ENCODE measurements at places on chromosomes 3 and 15.
A peak's percentile ranks its signal among the peaks of the same experiment; 100 is the strongest.

GRCh38 chr3:155890671-155891190 lies 20.3 kb downstream of the GMPS start:
- DNase-seq: no peak

GRCh38 chr3:119945291-119945690 lies 149.0 kb downstream of the GSK3B start:
- no peak for DNase-seq

- no peak for DNase-seq
Measured at GRCh38 chr15:89396723-89397652, 62.4 kb upstream of the POLG start.

- no peak for DNase-seq
Measured at GRCh38 chr15:89230277-89230676, 8.9 kb upstream of the RLBP1 start.

DNA sequence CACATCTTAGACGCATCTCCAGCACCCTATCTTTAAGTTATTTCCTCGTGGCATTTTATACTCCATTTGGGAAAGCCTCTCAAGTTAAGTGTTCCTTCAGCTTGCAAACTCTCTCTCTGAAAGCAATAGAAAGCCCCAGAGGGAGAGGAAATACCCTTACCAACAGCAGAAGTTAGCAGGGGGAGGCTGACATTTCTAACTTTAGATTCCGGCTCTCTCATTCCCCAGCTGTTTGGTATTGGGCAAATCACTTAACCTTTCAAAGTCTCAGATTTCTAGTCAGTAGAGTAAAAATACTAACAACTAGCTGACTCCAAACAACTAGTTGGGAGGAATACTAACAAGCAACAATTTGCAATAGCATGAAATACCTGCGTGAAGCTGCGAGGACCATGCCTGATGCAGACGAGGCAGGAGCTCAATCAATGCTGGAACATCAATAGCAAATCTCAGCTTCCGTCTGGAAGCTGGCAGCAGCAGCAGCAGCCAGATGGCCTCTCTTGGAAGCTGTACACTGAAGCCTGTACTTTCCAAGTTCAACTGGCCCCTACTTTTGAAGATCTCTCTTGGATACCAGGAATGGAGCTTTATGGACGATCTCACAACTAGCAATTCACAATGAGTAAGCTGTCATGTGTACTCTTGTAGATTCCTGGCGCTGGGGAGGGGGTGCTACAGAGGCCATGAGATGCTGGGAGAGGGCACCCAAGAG lies 47.8 kb downstream of the THBS1 start:
- DNase-seq: no peak

GRCh38 chr3:164194842-164195241 lies 883.5 kb downstream of the SI start:
- DNase-seq: no peak

- DNase-seq: no peak
Measured at GRCh38 chr3:119974656-119975055, 119.6 kb downstream of the GSK3B start.

DNA sequence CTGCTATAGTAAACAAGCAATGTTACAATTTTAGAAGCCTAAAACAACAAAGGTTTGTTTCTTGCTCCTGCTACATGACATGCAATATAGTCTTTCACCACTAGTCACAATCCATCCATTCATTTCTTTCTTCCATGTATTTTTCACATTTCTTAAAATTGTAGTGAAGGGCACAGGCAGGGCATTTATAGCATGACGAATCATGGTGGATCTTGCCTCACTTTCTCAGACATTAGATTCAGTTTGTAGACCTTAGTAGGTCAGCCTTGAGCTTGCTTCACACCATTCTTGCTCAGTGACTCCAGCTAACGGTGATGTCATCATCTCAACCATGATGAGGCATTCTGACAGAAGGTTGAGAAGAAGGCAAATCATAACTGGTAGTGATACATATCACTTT lies 546.8 kb downstream of the TBL1XR1 start:
- no peak for DNase-seq

DNA sequence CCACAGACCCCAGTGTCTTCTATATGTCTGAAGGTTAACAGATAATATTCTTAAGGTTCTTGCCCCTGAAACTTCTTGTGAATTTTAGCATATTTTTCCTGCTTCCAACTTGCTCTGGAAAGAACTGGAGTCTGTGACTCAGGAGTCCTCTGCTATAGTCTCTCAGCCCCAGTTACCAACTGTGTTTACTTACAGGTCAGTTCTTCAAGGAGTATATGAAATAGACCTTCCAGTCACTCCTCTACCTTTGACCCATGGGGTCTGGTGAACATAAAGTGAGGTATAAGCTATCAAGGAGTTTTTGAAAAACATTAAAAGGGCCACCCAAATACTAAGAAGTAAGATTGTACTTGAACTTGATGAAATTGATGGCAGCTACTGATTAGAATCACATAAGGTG lies 139.2 kb upstream of the ROPN1 start:
- DNase-seq: no peak

DNA sequence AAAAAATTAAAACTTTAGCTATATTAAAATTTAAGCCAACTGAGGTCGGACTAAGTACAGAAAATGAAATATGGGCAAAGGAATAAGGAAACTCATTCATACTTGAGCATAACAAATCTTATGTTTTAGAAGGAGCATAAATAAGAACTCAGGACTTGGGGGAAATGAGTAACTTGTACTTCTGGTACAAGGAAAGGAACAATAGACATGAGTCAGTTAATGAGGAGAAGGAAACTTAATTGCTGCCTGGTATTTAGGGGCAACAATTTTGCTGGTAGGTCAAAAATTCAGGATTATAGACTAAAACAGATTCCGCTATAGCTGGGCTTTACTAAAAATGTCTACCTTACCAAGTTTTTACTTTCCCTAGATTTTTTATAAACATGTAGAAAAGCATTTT lies 113.1 kb downstream of the MYO5A start:
- DNase-seq: no peak

DNA sequence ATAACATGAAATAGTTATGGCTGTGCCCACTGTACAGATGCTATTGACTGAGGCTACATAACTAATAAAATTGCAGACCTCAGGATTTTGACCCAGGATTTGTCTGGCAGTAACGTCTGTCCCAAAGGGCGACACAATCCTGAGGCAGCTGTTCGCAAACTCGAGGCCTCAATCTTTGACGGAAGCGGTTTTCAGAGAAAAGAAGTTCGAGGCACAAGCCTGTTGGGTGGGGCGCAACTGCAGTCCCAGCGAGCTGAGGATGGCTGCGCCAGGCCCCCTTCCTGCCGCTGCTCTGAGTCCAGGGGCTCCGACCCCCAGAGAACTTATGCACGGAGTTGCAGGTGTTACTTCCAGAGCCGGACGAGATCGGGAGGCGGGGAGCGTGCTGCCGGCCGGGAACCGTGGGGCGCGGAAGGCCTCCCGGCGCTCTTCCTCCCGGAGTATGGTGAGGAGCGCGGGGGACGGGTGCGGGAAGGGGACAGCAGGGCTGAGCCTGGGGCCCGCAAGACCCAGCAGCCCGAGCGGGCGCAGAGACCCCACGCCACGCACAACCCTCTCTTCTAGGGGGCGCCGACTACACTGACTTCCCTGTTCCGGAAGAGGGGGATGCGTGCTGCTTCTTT lies at the start of gene PARP15:
PARP15 (plus strand) TSS at position 242 of the 623 bp plus-strand sequence; CDS start at position 260, 18 bp downstream.
- no peak for DNase-seq

DNA sequence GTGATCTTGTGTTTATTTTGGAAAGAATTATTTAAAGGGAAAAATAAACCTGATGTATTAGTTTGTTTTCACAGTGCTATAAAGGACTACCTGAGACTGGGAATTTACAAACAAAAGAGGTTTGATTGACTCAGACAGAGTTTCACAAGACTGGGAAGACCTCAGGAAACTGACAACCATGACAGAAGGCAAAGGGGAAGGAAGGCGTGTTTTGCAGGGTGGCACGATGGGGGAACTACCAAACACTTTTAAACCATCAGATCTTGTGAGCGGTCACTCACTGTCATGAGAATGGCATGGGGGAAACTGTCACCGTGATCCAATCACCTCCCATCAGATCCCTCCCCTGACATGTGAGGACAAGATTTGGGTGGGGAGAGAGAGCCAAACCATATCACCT lies 87.0 kb downstream of the TP63 start:
- DNase-seq: no peak

DNA sequence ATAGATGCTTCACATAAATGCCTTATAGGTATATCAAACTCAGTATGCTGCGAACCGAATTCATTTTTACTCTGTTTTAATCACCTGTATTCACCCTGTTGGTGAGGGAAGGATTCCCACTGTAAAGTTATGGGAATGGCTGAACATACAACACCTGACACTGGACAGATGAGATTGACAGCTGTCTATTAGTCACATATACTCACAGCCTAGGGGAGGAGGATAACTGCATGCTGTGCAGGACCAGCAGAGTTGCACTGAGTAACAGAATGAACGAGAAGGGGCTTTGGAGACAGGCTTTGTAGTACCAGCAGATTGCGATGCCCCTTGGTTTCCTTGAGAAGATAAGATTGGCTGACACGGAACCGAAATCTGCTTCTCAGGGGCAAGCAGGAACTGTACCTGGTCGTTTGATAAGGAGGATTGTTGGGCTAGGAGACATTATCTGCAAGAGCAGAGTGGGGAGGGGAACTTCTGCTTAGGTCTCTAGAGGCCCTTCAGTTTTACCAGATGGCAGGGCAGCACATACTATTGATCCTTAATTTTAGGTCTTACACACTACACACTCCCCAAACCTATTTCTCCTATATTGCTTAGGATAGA lies 43.5 kb upstream of the SLC22A13 start:
- DNase-seq: no peak

- no peak for DNase-seq
Measured at GRCh38 chr3:8875836-8876235, 87.4 kb downstream of the RAD18 start.

DNA sequence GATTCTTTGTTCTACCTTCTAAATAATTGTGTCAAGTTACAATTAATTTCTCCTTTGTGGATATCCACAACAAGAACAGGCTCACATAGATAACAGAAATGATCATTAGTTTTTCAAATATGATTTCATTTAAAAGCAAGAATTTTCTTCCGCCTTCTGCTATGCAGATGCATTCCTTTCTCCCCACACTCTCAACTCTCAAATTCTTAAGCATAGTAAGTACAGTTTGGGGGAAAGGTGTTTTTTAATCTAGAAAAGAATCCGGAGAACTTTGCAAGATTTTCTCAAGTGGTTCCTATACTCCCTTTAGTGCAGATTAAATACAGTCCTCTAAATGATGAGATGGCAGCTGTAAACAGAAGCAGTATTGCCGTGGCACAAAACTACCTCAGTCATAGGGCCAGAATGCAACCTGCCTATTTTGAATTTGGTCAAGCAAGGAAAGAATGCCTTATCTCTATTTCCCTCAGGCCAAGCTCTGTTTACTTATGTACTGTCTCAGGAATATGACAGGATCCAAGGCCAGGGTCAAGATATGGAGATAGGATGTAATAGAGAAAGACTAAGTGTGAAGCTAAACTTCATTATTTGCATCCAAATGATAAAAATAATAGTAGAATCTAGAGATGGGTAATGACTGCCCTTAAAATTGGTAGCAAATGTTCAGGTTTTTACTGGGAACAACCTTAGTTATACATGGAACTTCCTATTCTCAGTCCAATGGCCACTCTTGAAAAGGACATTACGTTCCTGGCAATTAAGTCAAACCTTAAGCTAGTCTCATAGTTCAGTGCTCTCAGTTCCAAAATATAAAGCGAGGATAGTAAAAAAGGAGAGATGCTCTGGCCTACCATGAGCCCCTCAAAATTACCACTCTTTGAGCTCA lies 77.3 kb upstream of the PHLDB2 start:
- no peak for DNase-seq

- DNase-seq: no peak
Measured at GRCh38 chr3:57559526-57559925, 3.5 kb downstream of the PDE12 start.

GRCh38 chr3:171956181-171956683 lies 83.1 kb upstream of the FNDC3B start:
- no peak for DNase-seq

GRCh38 chr3:13139471-13140065 lies 66.3 kb upstream of the IQSEC1 start:
- no peak for DNase-seq

GRCh38 chr15:39789736-39790135 lies 7.1 kb upstream of the FSIP1 start:
- no peak for DNase-seq

DNA sequence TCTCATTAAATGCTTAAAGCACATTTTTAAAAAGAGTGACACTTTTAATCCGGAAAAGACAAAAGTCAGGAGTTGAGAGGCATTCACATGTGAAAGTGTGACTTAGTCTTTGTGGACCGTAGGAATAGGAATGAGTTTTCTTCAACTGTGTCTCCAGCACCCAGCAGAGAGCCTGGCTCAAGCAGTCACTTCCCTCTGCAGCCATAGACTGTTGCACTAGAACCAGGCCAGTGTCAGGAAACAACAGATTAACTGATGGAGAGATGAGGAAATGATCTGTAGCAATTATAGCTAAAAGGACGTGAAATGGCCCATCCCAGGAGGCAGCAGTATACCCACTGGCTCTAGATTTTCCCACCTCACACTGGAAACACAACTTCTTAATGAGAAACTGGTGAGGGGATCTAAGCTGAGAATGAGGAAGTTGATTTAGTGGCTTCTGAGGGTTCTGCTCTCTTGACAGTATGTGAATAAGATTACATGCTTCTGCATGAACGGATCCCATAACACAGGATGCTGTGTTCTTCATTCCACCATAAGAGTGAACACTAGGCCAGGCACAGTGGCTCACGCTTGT lies 19.8 kb downstream of the CFAP92 start:
- no peak for DNase-seq

DNA sequence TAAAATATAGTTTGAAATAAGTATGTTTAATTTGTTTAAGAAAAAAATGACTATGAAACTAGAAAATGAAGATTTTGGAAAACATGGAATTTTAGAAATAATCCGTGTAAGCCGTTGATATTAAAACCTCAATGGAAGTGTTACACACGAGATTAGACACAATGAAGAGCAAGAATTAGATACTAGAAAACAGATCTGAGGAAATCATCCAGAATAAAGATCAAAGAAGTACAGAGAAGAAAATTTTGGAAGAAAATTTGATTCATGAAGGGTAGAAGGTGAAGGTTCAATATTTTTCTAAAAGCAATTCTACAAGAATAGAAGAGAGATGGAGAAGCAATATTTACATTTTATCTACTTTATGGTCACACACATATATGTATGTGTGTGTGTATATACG lies 52.5 kb upstream of the SATB1 start:
- DNase-seq: no peak

GRCh38 chr3:38067508-38068233 lies 28.7 kb downstream of the DLEC1 start:
- DNase-seq: no peak

- DNase-seq: peak; percentile 9
Measured at GRCh38 chr3:46184469-46184868, 23.6 kb downstream of the CCR1 start.

GRCh38 chr15:65196637-65197336 lies 11.6 kb upstream of the CLPX start:
- no peak for DNase-seq

GRCh38 chr15:90838139-90838538 lies 30.2 kb upstream of the FURIN start:
- DNase-seq: no peak

- no peak for DNase-seq
Measured at GRCh38 chr15:66619152-66619903, 53.5 kb upstream of the LCTL start.

- no peak for DNase-seq
Measured at GRCh38 chr3:94694894-94695293, 632.0 kb downstream of the NSUN3 start.

- DNase-seq: peak; percentile 54
Measured at GRCh38 chr15:39426552-39427532, 154.0 kb upstream of the THBS1 start.
